ENCODE measurements at places on chromosomes 5 and 9.

DNA sequence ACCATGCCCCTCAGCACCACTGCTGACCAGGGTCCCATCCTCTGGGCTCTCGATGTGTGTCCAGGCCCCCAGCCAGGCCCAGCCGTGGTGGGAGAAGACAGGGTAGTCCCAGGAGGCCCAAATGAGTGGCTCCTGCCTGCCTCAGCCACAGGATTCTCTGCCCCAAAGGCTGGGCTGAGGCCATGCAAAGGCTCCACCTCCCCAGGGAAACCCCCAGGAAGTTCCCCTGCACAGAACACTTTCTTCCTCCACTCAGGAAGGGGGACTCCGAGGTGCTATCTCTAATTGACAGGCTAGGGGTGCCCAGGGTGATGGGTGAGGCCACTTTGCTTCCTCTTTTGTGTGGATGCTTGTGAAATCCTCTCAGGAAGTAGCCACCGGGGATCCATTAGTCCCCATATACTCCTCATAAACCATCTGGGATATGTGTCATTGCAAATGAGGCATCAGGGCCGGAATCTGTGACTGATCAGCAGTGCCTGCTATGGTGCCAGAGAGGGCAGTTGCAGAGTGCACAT, 23.1 kb upstream of the TDRD7 start:
- DNase-seq = no peak

- no peak for DNase-seq
Observed at GRCh38 chr5:79109527-79110492, 1.8 kb upstream of the BHMT start.

GRCh38 chr9:122051351-122052321, 41.5 kb downstream of the TTLL11 start:
- DNase-seq = no peak

DNA sequence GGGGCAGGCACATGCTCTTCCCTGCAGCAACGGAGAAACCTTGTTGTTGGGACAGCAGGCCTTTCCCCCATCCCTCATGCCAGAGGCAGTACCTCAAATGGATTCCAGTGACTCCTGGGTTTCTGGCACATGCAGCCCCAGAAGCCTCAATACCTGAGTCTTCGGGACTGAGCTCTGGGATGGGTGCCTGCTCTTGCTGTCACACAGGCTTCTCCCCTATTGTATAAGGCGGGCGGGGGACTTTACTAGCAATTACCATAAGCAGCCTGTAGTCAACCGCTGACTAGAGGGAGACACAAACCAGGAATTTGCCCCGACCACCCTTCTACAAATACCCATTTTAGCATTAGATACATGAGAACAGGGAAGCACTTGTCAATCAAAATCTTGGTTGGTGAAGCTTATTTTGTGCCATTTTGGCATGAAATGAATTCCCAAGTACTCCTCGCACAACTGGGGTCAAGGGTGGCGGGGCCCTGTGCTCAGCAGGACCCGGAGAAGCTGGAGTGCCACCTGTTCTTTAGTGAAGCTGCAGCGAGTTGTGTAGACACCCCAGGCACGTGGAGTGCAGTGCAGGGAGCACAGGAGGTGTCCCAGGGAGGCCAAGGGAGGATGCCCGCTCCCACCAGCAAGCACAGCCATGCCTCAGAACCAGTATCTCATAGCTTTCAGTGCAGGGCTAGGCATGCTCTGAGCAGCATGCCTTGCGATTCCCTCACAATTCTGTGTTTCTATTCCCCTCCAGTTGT, 21.2 kb downstream of the S1PR3 start:
- no peak for DNase-seq

DNA sequence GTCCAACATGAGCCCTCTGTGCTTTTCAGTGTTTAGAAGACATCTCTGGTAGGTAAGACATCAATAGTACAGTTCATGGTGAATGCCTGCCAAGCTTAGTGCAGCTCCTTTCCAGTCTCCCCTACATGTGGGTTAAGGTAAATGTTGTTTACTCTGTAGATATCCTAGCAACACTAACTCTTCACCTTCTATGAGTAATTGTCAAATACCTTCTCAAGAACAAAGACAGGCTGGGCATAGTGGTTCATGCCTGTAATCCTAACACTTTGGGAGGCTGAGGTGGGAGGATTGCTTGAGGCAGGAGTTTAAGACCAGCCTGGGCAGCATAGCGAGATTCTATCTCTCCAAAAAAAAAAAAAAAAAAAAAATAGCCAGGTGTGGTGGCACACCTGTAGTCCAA, 18.7 kb upstream of the RASGRF2 start:
- DNase-seq = no peak

GRCh38 chr5:36722900-36723299, 116.5 kb downstream of the SLC1A3 start:
- DNase-seq = no peak

- DNase-seq = no peak
Observed at GRCh38 chr9:89723469-89724100, 118.8 kb downstream of the GADD45G start.

Measured in T-helper 22 cell (primary cell).